ENCODE measurements at places on chromosomes 1 and 21.
A peak's percentile ranks its signal among the peaks of the same experiment; 100 is the strongest.

DNA sequence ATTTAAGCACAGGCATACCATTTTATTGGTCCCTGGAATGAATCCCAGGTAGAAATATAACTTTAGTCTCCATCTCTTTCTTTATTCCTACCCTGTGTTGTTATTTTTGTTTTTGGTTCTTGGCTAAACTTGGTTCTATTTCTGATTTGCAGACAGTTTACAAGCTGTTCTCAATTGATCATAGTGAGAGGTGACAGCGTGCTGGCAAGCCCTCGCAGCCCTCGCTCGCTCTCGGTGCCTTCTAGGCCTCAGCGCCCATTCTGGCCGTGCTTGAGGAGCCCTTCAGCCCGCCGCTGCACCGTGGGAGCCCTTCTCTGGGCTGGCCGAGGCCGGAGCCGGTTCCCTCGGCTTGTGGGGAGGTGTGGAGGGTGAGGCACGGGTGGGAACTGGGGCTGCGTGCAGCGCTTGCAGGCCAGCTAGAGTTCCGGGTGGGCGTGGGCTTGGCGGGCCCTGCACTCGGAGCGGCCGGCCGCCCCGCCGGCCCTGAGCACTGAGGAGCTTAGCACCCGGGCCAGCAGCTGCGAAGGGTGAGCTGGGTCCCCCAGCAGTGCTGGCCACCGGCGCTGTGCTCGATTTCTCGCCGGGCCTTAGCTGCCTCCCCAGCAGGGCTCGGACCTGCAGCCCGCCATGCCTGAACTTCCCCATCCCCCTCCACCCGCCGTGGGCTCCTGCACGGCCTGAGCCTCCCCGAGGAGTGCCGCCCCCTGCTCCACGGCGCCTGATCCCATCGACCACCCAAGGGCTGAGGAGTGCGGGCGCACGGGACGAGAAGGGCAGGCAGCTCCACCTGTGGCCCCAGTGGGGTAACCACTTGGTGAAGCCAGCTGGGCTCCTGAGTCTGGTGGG is 38.7 kb downstream of the SNRPE start:
- no peak for DNase-seq

DNA sequence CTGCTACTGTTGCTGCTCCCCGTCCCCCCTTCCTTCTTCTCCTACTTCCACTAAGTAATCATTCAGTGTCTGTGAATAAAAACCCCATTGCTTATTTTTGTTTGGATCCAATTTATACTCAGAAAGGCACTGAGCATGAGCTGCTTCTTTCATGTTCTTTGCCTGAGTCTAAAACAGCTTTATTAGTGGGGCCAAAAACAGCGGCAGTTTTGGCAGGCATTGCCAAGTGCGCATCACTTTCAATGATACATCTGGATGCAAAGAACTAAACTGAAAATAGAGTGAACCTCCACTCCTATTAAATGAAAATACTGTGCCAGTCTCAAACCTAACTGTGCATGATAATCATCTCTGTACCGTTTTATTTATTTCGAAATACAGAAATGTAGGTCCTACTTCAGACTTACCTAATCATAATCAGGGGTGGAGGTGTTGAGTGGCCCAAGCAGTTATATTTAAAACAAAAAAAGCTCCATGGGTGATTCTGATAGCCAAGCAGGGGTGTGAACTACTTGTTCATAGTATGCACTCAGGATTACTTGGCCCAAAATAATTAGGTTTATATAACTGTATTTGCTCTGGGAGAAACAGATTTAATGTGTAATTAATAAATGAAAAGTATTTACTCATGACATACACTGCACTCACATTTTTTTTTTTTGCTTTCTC is 48.4 kb downstream of the NEK7 start:
- peak; percentile 9 for DNase-seq

- DNase-seq, result peak; percentile 87
Measured at GRCh38 chr1:32063261-32063681, 9.5 kb upstream of the TMEM39B start.

GRCh38 chr21:38993561-38993960 is 187.8 kb downstream of the ETS2 start:
- DNase-seq, result no peak

DNA sequence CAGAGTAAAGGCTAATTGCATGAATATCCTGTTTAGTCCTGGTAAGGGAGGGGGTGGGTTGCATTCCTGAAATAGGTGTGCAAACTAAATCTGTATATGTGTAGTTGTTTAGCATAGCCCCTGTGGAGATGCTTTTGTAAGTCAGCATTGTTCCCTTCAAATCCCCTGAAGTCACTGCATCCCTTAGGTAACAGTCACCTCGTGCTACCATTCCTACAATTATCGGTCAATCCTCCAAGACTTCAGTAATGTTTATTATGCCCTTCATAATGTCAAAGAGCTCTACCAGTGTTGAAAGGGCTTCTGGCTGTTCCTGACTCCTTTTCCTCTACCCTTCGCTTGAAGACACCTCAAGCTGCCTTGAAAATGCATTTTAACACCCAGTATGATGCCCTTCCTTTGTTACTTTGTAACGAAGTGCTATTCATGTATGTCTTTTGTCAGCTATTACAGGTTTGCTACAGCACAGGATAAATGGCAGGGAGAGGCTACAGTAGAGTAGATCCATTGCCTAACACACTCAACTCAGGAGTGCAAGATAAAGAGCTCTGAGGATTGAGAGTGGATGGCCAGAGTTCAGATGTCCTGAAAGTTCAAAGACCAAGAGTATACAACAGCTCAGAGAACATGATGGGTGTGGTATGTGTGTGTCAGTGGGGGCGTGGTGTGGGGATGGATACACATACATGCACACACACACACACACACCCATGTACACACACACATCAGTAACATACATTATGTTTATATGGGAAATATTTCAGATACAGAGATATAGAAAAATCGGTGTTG is 27.4 kb upstream of the FOXD3 start:
- DNase-seq, result no peak

- no peak for DNase-seq
Measured at GRCh38 chr1:218156595-218156994, 128.5 kb upstream of the RRP15 start.

DNA sequence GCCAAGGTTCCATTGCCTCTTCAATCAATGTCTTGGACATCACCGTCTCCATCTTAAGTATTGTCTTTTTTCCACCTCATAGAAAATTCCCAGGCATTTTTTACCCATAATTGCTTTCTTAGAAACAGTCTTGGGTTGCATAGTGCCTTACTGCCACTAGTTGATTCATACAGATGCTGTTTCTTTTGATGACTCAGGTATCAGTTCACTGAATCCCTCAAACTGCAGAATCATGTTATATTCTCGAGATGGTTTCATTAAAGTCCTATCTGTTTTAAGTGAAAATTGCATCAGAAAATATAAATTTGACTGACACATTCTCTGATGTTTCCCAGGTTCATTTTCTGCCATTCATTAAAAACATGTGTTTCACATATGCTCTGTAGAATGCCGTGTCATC is 1489.1 kb downstream of the BRINP3 start:
- no peak for DNase-seq

GRCh38 chr21:33325222-33326067 is 675 bp downstream of the IFNAR1 start:
- DNase-seq, result peak; percentile 44

DNA sequence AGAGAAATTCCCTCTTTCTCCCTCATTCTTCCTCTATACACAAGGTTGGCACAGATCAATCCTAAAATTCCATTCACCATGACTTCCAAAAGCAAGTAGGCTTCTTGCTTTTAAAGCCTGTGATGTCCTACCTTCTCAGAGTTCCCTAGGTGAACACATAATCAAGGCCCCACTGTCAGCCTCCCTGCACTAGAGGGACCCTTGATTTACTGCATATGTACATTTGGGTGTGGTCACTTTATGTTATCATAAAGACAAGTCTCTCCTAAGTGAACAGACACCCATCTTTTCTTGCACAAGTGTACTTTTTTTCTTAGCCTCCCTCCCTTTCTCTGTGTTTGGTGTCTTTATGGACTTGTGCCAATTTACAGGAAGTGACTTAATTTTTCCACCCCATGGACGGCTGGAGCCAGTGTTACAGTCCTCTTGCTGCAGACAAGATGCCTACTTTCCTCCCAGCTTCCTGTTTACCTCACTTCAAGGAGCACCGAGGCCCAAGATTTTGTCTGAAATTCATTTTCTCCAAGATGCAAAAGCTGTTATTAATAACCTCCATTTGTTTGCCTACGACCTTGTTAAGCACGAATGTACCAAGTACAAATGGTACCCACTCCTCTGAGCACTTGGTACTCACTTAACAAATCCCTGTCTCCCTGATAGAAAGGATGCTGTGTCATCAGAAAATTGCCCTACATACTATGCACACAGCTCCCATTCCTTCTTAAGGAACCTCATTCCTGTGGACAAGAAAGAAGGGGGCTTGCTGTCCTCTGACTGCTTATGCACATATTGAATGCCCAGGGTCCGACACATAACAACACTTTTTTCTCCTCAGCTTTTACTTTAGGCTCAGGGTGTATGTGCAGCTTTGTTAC is 82.8 kb upstream of the SLC44A3 start:
- no peak for DNase-seq

GRCh38 chr1:84366786-84367185 is 31.5 kb upstream of the DNASE2B start:
- no peak for DNase-seq

DNA sequence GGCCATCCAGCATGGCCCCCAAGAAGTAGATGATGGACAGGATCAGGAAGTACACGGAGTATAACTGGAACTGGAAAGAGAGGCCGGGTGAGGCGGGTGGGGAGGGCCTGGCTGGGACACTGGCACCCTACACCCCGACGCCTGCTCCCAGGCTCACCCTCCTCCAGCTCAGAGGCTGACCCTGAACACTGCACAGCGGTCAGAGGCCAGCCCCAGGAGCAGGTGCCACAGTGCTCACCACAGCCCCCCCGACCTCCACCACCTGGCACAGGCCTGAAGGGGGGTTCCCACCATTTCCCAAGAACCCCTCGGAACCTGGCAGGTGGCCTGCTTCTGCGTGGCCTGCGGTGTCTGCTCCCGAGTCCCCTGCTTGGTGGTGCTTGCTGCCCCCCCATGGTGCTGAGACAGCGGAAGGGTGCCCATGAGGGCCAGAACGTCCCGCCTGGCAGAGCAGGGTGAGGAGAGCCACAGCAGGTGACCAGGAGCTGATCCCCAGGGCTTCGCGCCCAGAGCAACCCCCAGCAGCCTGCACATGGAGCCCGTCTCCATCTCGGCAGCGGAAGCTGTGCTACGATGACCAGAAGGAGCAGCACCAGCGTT is 26.1 kb downstream of the SLC19A1 start:
- no peak for DNase-seq

DNA sequence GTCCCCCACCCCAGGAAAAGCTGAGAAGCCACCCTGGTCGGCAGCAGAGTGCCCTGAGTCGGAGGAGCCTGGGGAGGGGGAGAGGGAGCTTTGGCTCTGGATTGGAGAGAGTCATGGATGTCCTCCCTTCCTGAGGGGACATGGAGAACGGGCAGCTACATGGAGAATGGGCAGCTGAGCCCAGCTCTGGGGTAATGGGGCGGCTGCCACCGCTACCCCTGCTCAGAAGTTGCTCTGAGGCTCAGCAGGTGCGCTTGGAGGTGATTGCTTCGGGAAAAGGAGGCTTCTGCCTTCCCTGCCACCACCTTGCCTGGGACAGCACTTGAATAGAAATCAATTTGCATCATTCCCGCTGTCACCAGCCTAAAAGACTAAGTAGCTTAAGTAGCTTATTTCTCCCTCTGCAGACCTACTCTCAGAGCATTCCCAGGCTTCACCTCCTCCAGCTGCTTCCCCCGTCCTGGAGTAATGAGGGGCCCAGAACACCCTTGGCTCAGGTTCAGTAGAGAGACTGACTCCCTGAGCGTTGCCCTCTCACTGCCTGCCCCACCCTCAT is 8.3 kb downstream of the DISP3 start:
- no peak for DNase-seq

DNA sequence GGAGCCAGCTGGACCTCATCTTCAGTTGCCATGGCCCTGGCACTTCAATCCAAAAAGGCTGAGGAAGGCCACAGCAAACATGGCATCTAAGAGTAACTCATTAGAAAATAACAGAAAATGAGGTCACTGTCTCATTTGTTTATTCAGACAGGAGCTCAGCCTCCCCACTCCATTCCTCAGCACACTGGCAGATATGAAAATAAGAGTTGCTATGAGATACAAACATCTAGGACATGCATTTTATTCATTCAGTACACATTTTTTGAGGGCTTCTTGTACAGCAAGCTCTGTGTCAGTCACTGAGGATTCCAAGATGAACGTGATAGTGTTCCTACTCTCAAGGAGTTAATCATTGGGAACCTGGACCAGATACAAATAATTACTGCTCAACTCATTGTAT is 32.7 kb upstream of the TMEM125 start:
- DNase-seq, result no peak

- DNase-seq, result no peak
Measured at GRCh38 chr1:217540321-217540720, 90.6 kb downstream of the GPATCH2 start.

GRCh38 chr1:51241119-51241518 is 5.0 kb downstream of the RNF11 start:
- no peak for DNase-seq

DNA sequence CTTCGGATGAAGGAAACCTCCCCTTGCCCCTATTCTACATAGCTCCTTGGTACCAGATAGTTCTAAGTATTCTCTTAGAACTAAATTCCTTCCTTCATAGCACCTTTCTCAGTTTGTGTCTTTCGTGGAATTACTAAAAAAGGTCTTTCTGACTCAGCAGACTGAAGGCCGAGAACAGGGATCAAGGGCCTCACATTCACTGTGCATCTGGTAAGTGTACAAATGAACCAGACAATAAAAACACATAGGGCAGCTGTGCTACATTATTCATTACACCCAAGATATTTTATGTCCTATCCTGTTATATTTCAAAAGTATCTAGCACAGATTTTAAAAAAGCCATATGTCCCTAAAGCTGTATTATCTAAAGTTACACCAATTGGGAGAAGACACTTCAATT is 62.9 kb upstream of the HP1BP3 start:
- DNase-seq, result no peak

DNA sequence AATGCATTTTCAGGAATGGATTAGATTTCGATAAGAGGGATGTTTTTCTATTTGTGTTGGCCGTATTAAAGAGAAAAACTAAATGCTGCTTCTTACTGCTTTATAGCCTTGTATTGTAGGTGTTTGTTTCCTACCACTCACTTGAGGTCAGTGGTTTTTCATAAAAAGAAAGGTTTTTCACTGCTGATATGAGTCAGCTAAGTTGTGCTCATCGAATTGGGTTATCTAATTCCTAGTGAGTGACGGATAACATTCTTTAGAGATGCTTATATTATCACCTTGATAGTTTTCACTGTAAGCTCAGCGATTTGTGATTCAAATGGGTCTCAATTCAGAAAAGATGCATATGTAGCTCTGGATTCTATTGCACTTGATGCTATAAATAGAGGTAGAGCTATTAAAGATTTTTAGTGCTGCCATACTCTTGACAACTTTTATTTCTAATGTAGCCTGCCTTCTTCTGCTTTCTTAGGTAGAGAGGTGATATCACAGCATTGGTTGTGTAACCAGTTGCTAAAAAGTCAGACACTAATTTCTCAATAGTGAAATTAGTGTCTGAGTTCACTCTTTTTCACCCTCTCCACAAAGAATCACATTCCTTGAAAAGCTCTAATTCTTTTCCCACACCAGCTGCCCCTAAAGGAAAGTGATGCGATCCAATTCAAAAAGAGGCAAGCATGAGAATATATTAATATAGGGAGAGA is 180.0 kb downstream of the RASAL2 start:
- DNase-seq, result no peak

Data from hippocampal formation (tissue), 2 donors.